ENCODE measurements at places on chromosomes 11 and 22. TPM values are rescaled to one million over a fixed set of nuclear protein-coding genes. Genes with fewer than 3 reads are reported as not detected.

DNA sequence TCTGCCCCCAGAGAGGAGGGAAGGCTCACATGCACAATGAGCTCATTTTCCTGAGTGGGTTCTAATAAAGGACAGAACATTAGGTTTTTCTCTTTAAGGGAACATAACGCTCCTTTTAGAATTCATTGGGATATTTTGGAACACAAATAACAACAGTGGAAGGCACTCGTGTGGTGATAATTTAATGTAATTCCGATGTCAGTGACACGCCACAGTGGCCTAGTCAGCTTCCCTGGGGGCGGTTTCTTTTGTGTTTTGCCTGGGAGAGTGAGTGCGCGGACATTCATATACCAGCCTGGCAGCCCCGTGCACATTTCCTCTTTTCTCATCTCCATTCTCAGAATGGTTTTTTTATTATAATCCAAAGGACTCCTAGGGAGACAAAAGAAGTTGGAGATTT, 41.1 kb downstream of the SEZ6L start:
- no peaks in the 10 kb centered on the region for H3K4me1 ChIP-seq
- no peak overlapping the region for H3K4me3 ChIP-seq
- no peak for DNase-seq

- no peaks in the 10 kb centered on the region for H3K36me3 ChIP-seq
- H3K4me1 ChIP-seq, result no peaks in the 10 kb centered on the region
- no peak overlapping the region for H3K27ac ChIP-seq
- no peak overlapping the region for H3K4me3 ChIP-seq
- H3K27me3 ChIP-seq, result peaks cover 19% of the 10 kb centered on the region
These were observed 50.8 kb downstream of the BUD13 start for GRCh38 chr11:116721988-116722387.

DNA sequence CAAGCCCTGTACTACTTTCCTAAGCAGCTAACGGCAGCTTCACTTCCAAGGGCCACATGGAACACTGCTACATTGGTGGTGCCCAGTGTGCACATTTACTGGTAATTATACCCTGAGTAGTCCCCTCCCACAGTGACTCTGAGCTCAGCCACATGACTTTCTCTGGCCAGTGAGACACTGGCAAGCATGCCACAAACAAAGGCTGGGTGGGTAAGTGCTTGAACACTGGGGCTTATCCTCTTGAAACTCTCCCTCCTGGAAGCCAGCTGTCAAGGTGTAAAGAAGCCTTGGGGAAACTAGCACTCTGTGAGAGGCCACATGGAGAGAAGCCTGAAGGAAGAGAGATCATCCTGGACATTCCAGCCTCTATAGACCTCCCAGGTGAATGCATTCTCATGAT, 54.4 kb upstream of the DRD2 start:
- no peak overlapping the region for H3K4me3 ChIP-seq
- H3K27me3 ChIP-seq, result peaks cover 8% of the 10 kb centered on the region
- H3K27ac ChIP-seq, result no peak overlapping the region
- DNase-seq, result no peak

- peaks cover 4% of the 10 kb centered on the region for H3K27me3 ChIP-seq
- peaks cover 12% of the 10 kb centered on the region for H3K4me1 ChIP-seq
- H3K4me3 ChIP-seq, result no peak overlapping the region
- H3K27ac ChIP-seq, result no peak overlapping the region
These were observed 11.5 kb upstream of the AIFM3 start for GRCh38 chr22:20955548-20955947.

DNA sequence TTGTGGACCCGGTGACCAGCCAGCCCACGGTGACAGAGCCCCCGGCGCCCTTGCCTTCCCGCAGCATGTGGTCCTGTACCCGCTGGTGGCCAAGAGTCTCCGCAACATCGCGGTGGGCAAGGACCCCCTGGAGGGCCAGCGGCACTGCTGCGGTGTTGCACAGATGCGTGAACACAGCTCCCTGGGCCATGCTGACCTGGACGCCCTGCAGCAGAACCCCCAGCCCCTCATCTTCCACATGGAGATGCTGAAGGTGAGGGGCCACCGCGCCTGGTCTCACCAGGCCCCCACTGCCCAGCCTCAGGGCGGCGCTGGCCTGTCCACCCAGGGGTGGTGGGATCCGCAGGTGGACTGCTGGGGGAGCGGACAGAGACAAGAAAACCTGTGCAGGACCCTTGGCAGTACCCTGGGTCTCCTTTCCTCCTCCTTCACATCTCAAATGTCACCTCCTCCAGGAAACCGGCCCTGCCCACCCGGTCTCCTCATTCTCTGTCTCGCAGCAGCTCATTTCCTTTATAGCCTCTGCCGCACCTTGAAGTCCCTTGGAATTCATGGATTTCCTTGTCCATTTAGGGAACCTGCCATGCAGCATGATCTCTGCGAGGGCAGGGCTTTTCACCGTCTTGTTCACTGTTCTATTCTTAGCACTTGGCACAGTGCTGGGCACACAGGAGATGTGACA, 6.5 kb downstream of the AIP start:
- H3K4me1 ChIP-seq, result peaks cover 39% of the 10 kb centered on the region
- peaks cover 79% of the 10 kb centered on the region for H3K36me3 ChIP-seq
- peak overlapping the region; percentile 73 for H3K27ac ChIP-seq
- DNase-seq, result no peak
- H3K4me3 ChIP-seq, result no peak overlapping the region

DNA sequence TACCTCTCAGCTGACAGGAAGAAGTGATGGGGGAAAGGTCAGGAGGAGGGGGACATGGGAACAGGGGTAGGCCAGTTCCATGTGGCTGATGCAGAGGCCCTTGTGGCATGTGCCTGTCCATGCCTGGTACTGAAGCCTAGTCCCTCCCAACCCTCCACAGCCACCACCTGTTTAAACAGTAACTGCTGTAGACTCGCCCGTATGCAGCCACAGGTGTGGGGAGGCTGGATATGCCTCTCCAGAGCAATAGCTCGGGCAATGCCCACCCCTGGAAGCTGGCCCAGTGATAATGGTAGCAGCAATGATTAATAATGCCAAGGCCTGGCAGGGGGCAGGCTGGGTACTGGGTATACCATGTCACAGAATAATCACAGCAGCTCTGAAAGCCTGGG, 2.3 kb downstream of the SMTN start:
- no peaks in the 10 kb centered on the region for H3K27me3 ChIP-seq
- no peaks in the 10 kb centered on the region for H3K36me3 ChIP-seq
- H3K27ac ChIP-seq, result no peak overlapping the region
- H3K4me3 ChIP-seq, result peak overlapping the region; percentile 86
- no peak for DNase-seq
- peaks cover 36% of the 10 kb centered on the region for H3K4me1 ChIP-seq

DNA sequence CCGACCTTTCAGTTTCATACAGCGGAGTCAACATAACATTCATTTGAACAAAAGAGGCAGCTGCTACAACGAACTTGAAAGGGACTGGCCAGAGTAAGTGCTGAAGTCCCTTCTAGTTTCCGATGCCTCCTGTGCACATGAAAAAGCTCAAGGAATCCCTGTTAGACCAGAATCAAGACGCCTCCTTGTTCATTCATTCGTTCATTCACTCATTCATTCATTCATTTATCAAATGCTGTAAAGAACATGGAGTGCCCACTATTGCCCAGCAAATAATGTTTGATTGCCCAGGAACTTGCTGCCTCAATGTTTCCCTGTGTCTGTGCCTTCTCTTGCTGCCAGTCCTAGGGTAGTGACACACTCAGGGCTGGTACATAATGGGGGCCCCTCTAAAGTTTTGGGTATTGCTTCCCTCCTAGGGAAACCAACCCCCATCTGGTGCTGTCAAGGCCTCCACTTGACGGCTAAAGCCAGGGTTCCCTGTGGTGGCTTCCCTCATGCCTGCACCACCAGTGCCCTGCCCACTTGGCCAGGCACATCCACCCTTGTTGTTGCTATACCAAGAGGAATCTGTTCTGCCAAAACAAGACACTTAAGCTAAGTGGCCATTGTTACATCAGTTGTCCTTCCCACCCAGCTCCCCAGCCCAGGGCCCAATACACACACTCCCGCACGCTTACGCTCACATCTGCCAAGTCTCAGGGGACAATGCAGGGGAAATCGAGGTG, 3.8 kb downstream of the TMPRSS13 start:
- H3K27ac ChIP-seq, result no peak overlapping the region
- no peak for DNase-seq
- H3K4me1 ChIP-seq, result peaks cover 7% of the 10 kb centered on the region
- peaks cover 2% of the 10 kb centered on the region for H3K27me3 ChIP-seq

DNA sequence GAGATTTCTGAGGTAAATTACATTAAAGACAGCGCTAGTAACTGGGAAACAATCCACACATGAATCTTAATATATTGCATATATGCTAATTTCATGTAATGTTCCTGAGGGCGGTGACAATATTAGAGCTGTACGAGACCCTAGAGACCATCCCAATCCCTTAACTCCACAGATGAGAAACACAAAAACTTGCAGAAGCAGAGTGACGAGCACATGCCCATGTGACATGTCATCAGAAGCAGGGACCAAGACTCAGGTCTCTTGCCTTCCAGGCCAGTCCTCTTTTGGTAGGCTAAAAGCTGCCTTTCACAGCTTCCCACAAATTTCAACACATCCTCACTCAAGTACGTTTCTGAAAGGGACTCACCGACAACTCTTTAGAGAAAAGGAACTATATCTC, 11.8 kb downstream of the MAPK1 start:
- H3K27me3 ChIP-seq, result no peaks in the 10 kb centered on the region
- H3K27ac ChIP-seq, result no peak overlapping the region
- no peak overlapping the region for H3K4me3 ChIP-seq
- H3K36me3 ChIP-seq, result peaks cover 30% of the 10 kb centered on the region
- H3K4me1 ChIP-seq, result peaks cover 89% of the 10 kb centered on the region
- no peak for DNase-seq

GRCh38 chr22:39268645-39269044, 23.9 kb upstream of the PDGFB start:
- DNase-seq, result no peak
- no peak overlapping the region for H3K27ac ChIP-seq
- no peaks in the 10 kb centered on the region for H3K36me3 ChIP-seq
- H3K27me3 ChIP-seq, result peaks cover 11% of the 10 kb centered on the region
- H3K4me1 ChIP-seq, result peaks cover 7% of the 10 kb centered on the region
- no peak overlapping the region for H3K4me3 ChIP-seq

- no peak for DNase-seq
- no peak overlapping the region for H3K27ac ChIP-seq
- no peaks in the 10 kb centered on the region for H3K4me1 ChIP-seq
These were observed 34.3 kb upstream of the ASPHD2 start for GRCh38 chr22:26394777-26395176.

The UBQLNL gene
- total RNA-seq, result 0.29 TPM

The MRGPRX4 gene
- total RNA-seq, result not detected

The MUC5AC gene
- total RNA-seq, result not detected

The GGTLC3 gene
- not detected for total RNA-seq

The OR52A1 gene
- not detected for total RNA-seq

Data from activated B cell treated with CpG ODN at 0.5 μM for 24 hours (primary cell).